ENCODE measurements at places on chromosomes 11 and 22.

- no peak for DNase-seq
These were observed 45.0 kb downstream of the DLG2 start for GRCh38 chr11:85582111-85582510.

- no peak for DNase-seq
These were observed 53.9 kb downstream of the NCAM1 start for GRCh38 chr11:113015098-113015455.

DNA sequence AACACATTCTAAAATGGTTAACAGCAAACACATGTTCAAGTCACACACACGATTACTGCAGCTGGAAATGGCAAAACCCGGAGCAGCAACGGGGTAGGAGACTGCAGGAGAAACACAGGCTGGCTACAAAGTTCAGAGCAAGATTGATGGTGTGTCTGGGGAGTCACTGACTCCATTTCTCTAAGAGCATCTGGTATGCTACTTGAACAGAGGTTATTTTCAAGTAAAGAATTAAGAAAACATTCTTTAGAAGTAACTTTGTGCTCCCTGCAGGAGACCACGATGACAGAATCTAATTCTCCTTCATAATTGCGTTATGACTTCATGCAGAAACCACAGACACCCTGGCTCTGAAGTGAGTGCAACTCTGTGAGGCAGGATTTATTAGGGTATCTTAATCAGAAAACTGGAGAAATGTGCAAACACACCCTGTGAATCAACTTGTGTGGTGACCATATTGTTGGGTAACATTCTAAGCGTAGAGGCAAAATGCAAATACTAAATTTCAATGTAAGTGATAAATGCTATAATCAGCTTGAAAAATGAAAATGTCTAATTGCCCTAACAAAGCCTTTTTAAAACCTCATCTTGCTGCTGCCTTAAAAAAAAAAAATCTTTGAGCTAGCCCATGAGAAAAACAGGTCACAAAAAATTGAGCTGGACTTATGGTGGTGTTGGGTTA lies 303.0 kb downstream of the CADM1 start:
- no peak for DNase-seq

- DNase-seq, result no peak
These were observed 370.7 kb upstream of the CCDC90B start for GRCh38 chr11:83656796-83657330.

GRCh38 chr11:81098471-81098870 lies 1635.2 kb downstream of the FAM181B start:
- no peak for DNase-seq

- no peak for DNase-seq
These were observed 745.9 kb upstream of the TENM4 start for GRCh38 chr11:80186692-80187091.

- no peak for DNase-seq
These were observed 84.7 kb upstream of the HEPHL1 start for GRCh38 chr11:93936460-93936859.

GRCh38 chr11:47413351-47413750 lies 5.0 kb downstream of the SLC39A13 start:
- DNase-seq, result no peak

GRCh38 chr11:128628325-128628673 lies 40.9 kb upstream of the ETS1 start:
- no peak for DNase-seq

GRCh38 chr22:37180531-37181231 lies 7.4 kb downstream of the C1QTNF6 start:
- no peak for DNase-seq

DNA sequence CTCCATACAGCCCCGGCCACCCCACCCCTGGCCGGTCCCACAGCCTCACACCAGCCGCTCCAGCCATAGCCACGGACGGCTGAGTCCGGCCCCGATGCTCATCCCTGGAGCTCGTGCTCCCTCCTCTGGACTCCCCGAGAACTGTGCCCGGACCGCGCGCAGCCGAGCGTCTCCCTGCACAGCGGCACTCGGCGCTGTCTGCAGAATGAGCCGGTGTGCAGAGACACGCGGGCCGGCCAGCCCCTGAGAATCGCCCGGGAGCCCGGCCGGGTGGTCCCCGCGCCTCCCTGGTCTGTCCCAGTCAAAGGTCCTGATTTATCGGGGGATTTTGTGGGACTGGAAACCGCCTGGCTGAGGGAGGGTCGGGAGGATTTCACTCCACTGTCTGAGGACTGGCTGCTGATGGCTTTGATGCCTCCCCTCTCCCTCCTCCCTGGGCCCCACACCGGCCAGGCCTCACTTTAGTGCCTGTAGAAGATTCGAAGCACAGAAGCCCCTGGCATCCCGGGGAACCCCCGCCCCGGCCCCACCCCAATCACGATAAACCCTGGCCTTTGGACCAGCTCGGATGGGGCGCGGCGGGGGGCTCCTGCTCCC lies 102.7 kb downstream of the BRD1 start:
- DNase-seq, result peak; percentile 87

DNA sequence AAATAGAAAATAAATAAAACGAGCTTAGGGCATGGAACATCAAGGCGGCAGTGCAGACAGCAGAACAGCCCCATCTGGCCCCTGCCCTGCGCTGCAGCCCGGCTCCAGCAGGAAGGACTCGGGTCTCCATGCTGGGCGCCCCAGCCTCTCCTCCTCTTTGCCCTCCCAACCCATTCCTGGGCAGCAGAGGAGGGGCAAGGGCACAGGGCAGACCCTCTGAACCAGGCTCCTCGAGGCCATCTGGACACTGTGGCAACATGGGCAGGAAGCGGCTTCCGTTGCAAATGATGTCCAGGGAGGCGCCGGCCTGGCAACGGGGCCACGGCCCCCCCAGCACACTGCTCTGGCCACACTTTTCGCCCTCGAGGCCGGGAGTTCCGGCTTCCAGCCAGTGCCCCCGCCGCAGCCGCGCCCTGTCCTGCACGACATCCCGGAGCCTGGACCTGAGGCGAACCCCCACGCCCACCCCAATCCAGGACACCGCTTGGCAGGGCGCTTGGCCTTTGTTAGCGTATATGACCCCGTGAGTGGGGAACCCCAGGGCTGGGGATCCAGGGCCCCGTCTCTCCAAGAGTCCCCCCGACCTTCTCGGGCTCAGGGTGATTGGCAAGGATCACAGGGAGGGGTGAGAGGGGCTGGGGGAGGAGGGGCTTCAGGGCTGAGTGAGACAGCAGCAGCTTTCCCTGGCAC lies 192.1 kb downstream of the IGLL1 start:
- DNase-seq, result no peak

- no peak for DNase-seq
These were observed 25.9 kb upstream of the POU2AF3 start for GRCh38 chr11:111272420-111272819.

DNA sequence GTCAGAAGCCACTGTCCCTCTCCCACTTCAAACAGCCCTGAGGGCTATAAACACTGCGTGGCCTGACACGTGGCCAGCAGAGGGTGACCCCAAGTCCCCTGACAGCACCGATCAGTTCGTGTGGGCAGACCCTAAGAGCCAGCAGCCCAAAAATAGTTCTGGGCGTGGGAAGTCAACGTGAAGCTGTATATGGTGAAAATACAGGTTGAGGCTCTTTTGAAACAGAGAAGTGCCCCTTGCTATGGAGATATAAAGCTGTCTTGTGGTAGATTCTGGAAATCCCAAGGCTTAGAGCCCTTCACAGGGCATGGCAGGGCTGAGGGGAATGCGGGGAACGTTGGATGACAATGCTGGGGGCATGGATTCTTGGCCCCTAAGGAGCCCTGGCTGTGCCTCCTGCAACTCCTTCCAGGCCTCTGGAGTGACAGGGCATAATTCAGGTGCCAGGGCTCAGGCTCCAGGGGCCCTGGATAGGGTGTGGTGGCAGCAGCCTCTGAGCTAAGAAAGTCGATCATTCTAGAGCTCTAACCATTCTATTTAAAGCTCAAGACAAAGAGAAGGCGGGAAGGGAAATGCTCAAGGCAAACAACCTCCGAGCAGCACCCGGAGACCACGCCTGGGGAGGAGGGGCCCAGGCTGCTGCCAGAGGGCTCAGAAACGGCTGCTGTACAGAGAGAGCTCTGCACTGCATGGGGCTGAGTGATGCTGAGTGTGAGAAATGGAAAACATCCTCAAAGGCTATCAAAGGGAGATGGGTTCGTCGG lies 60.4 kb upstream of the CD5 start:
- DNase-seq, result peak; percentile 74

- no peak for DNase-seq
These were observed 21.8 kb downstream of the NF2 start for GRCh38 chr22:29625090-29625825.

- DNase-seq, result no peak
These were observed 5.6 kb downstream of the MYEOV start for GRCh38 chr11:69299572-69299971.

DNA sequence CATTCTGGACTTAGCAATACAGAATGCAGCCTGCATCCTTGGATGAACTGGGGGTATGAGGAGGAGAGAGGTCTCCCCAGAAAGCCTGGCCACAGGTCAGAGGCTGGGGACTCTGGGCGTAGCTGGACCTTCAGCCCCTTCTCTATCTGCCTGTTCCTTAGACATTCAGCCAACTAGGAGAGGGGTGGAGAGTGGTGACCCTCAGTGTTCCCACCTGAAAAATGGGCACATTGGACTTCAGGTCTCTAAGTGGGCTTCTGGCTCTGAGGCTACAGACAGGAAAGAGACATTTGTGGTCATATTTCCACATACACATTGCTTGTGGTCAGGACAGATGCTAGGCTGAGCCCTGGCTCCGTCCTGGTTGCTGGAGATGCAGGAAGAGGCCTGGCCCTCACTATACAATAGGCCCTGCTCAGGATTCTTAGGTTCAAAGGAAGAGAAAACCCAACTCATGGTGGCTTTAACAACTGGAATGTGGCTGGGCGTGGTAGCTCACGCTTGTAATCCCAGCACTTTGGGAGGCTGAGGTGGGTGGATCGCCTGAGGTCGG lies 30.1 kb upstream of the CBX7 start:
- DNase-seq, result no peak

DNA sequence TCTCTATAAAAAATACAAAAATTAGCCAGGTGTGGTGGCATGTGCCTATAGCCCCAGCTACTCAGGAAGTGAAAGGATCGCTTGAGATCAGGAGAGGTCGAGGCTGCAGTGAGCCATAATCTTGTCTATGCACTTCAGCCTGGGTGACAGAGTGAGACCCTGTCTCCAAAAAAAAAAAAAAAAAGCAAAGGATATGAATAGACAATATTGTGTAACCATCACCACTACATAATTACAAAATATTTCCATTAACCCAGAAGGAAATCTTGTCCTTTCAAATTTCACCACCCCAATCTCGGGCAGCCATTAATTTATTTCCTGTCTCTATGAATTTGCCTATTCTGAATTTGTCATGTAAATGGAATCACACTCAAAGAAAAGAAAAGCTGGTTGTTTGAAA lies 21.2 kb downstream of the RSF1 start:
- DNase-seq, result no peak

GRCh38 chr11:126484266-126484665 lies 128.8 kb downstream of the ST3GAL4 start:
- no peak for DNase-seq

- DNase-seq, result no peak
These were observed 75.4 kb downstream of the CCDC81 start for GRCh38 chr11:86449993-86450629.

- DNase-seq, result no peak
These were observed 517.8 kb downstream of the MN1 start for GRCh38 chr22:27283714-27284113.

DNA sequence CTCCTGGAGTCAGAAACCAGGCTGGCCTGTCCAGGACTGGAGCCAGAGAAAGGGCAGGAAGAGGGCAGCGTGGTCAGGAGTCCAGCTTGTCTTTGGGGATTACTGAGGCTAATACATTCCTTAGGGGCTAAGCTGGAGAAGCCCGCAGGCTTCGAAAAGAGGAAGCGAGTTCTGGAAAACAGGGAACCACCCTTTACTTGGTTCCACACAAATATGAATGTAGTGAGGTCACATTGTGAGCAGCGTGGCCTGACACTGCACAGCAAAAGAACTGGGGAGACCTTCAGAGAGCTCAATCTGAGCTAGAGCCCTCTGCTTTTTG lies 132.3 kb downstream of the CEP164 start:
- DNase-seq, result no peak

- no peak for DNase-seq
These were observed 29.3 kb downstream of the SHANK2 start for GRCh38 chr11:71223081-71223405.

- no peak for DNase-seq
These were observed 57.9 kb downstream of the C11orf58 start for GRCh38 chr11:16796311-16796710.

DNA sequence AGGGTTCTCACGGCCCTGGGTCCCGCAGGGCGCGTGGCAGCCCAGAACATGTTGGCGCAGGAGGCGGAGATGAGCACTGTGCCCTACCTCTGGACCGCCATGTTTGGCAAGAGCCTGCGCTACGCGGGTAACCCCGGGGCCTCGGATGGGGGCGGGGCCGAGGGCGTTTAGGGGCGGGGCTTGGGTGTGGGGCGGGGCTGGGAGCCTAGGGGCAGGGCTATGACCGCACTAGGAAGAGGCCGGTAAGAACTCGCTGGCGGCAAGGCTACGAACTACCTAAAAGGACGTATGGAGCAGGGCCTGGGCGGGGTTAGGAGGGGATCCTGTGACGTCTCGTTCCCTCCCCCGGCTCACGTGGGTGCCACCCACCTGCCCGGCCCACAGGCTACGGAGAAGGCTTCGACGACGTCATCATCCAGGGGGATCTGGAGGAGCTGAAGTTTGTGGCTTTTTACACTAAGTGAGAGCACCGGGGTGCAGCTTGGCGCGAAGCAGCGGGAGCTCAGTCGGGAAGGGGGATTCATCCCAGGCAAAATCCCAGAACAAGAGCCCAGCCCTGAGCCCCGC lies 2.8 kb upstream of the LZTR1 start:
- DNase-seq, result peak; percentile 93

DNA sequence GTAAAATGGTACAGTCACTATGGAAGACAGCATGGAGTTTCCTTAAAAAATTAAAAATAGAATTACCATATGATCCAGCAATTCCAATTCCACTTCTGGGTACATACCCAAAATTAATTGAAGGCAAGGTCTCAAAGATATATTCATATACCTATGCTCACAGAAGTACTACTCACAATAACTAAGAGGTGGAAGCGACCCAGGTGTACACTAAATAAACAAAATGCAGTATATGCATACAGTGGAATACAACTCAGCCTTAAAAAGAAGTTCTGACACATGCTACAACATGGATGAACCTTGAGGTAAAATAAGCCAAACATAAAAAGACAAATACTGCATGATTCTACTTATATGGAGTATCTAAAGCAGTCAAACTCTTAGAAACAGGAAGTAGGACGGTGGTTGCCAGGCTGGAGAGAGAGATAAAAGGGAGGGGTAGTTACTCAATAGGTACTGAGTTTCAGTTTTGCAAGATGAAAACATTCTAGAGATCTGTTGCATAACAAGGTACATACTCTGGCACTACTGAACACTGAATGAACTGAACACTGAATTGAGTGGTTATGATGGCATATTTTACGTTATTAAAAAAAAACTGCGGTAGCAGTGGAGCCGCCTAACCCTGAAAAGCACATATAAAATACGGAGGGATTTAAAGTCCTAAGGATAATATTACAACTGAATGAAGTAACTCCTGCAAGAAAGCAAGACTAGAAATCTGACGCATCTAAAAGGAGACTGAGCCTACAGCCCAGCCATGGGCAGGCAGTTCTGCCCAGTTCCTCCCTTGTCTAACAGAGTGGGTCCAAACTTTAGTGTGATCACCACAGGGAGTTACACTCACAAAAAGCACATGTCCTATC lies 12.8 kb downstream of the DGCR2 start:
- DNase-seq, result no peak

GRCh38 chr11:76632492-76632891 lies 38.1 kb downstream of the LRRC32 start:
- DNase-seq, result no peak

Measured in ecto neural progenitor cell (in vitro differentiated cells).